HS-27A (cell line): ENCODE measurements at places on chromosomes 5 and 9.
A peak's percentile ranks its signal among the peaks of the same experiment; 100 is the strongest.

GRCh38 chr9:86660146-86660943 lies 287.0 kb downstream of the GAS1 start:
- DNase-seq = peak; percentile 62

GRCh38 chr9:118896324-118897000 lies 472.8 kb downstream of the BRINP1 start:
- DNase-seq = no peak

- no peak for DNase-seq
These were observed 65.2 kb upstream of the RANBP3L start for GRCh38 chr5:36366883-36367282.

DNA sequence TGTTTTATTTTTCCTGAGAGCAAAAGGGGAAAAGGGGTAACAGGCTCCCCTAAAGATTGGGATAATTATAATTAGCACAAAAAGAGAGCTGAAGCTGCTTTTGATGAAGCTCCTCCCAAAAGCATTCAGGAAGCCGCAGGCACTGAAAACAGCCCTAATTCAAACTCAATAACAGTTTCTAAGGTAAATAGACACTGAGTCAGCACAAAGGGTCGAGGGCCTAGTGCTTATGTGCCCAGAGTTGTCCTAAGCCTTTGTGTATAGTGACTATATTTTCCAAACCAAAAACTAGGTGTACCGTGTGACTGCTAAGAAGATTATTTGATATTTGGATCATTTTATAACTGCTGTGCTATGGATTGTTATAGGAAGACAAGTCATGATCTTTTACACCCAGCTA lies 67.7 kb downstream of the HMHB1 start:
- no peak for DNase-seq

GRCh38 chr5:157866536-157866935 lies 7.6 kb upstream of the CLINT1 start:
- DNase-seq = no peak

- DNase-seq = no peak
These were observed 30.2 kb upstream of the HOMER1 start for GRCh38 chr5:79544131-79544530.

GRCh38 chr9:113719919-113720318 lies 156.2 kb upstream of the ZNF618 start:
- no peak for DNase-seq

GRCh38 chr5:9774472-9775079 lies 144.4 kb upstream of the TAS2R1 start:
- peak; percentile 63 for DNase-seq

DNA sequence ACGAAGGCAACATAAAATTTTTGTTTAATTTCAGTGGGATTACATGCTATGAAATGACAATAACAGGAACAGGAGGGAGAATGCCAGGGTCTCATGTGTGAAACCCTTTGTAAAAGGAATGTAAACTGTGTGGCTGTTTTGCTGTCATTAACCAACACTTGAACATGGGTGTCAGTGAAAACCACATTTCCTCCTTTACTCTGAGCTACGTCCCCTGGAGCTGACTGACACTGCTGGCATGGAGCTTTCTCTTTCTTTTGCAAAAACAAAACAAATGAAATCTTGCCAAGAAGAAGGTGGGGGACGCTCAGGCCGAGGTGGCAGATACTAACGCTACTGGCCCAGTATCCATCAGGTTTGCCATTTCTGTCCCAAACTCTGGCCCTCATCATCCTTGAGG lies 121.4 kb downstream of the DMRT2 start:
- DNase-seq = no peak

- no peak for DNase-seq
These were observed 62.0 kb downstream of the SUSD1 start for GRCh38 chr9:112112941-112113681.

GRCh38 chr5:59133764-59134261 lies 550.9 kb downstream of the RAB3C start:
- DNase-seq = peak; percentile 31

- DNase-seq = no peak
These were observed 3.9 kb upstream of the EFNA5 start for GRCh38 chr5:107674655-107675054.

- DNase-seq = no peak
These were observed 246.1 kb downstream of the KIF4B start for GRCh38 chr5:155259648-155260047.

- peak; percentile 47 for DNase-seq
These were observed 138.1 kb downstream of the C9orf50 start for GRCh38 chr9:129482521-129483414.

DNA sequence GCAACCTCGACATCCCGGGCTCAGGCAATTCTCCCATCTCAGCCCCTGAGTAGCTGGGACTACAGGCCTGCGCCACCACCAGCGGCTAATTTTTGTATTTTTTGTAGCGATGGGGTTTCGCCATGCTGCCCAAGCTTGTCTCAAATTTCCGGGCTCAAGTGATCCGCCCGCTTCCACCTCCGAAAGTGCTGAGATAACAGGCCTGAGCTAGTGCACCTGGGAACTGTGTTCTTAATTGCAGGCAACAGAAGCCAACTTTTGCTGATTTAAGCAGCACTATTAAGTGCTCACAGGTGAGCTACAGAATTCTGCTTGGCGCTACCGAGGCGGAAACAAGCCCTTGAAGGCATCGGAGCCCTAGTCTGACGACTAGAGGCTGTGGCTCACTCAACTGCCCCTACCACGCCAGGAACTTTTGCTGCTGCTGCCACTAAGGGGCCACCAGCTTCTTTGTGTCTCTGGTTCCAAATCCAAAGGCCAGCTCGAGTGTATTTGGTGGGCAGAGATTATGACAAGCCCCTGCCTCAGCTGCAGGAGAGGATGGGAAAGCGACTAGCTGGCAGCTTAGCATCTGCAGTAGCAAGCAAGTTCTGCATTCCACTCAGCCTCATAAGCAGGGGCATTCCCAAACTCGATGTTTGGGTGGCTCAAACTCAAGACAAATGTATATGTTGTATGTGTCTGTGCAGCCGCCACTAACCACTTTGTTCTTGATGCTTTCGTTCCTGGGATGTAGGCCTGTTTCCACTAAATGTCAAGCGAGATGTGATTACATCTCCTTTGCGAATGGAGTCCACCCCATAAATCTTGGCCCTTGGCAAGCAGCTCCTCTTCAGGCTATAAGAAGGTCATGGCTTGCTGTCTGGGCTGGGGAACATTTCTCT lies 10.6 kb upstream of the HMCN2 start:
- DNase-seq = no peak

- DNase-seq = no peak
These were observed 76.3 kb downstream of the AMBP start for GRCh38 chr9:114001794-114002261.

GRCh38 chr5:170173647-170174046 lies 59.1 kb upstream of the C5orf58 start:
- no peak for DNase-seq

DNA sequence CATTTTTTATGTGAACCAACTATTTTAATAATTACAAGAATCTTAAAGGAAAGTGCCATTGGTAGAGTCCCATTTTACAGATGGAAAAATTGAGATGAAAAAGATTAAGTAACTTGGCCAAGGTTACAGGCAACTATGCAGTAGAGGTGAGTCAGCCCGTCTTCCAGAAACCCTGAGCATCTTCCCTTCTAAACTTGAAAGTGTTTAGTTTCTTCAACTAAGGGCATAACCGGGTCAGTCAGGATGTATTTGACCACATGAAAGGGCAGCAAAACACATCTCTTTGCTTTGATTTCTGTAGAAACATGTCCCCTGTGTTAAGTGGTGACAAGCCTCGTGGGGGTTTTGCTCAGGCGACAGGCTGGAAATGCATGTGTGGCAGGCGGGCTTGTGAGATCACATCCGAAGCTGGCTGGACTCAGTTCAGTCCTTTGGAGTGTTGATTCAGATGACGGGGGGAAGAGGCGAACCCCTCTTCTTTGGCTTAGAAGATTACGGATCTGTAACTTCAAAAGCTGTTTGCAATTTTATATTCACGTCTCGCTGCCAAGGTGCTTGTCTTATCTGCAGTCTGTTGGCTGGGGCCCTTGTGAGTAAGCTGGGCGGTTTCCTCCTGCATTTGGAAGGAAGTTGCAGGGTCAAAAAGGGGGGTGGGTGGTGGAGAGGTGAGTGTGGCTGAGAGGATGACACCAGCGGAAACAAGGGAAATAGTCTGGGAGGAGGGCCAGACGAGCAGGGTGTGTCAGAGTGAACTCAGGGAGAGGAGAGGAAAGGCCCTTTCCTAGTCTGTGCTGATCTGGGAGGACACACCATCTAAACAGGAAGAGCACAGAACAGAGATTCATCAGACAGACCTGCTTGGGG lies 78.9 kb upstream of the RPS23 start:
- no peak for DNase-seq

GRCh38 chr5:136103118-136103517 lies 29.5 kb upstream of the SMAD5 start:
- DNase-seq = no peak

GRCh38 chr5:108361771-108362170 lies 20.1 kb downstream of the FBXL17 start:
- DNase-seq = no peak

- DNase-seq = no peak
These were observed 28.7 kb upstream of the C5orf46 start for GRCh38 chr5:147935032-147935431.

GRCh38 chr9:108668938-108669335 lies 186.8 kb downstream of the ACTL7B start:
- DNase-seq = no peak

DNA sequence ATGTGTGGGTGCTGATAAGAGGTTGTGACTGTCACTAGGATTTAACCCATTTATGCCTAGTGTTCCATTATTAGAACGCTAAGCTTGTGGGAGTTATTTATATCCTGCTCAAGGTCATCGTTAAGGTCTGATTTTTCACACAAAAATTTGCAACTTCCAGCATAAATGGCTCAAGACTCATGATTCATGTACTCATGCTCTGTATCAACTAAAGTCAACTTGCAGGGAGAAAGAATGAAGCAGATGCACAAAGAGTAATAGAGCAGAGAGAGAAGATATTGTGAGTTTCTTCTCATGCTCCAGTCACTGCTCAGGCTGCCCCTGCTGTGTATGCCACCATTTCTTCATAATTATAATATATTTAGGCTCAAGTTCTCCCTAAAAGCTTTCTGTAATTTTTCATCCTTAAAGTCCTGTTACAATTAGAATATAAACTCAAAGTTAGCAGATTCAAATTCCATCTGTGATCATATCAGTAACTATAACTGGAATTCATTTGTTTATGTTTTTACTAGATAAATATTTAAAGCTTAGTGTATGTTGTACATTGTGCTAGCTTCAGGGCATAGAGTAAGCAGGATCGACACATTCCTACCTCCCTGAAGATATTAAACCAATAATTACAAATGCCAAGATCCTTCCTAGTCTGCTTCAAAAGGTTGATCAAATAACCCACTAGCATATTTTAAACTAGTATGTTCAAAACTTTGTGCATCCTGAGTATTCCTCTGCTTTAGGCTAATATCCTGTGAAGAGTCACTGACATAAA lies 136.7 kb downstream of the NUDT12 start:
- no peak for DNase-seq
